Ammon's horn (tissue), 1 donor: ENCODE measurements at places on chromosomes 3 and 15.
A peak's percentile ranks its signal among the peaks of the same experiment; 100 is the strongest.

- no peak for DNase-seq
Observed at GRCh38 chr3:37321377-37321781, 147.0 kb upstream of the LRRFIP2 start.

GRCh38 chr15:87626860-87627259 is 629.7 kb downstream of the NTRK3 start:
- DNase-seq, result peak; percentile 16

DNA sequence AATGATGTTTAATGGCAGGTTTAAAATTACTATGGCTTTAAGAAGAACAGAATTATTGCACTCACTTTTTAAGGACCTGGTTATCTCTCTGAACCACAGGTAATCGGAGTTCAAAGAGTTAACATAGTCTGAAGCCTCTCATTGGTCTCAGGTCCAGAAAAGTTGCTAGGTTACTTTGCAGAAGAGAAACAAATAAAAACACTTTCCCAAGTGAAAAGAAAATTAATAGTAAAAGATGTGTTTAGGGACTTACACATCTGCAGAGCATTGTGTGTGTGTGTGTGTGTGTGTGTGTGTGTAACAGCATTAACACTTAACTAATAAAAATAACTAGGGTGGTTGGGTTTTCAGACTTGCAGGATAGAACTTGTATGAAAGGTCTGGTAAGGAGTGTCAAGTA is 1.0 kb downstream of the MASP1 start:
- no peak for DNase-seq

- DNase-seq, result peak; percentile 62
Observed at GRCh38 chr15:63818191-63818590, 15.6 kb downstream of the HERC1 start.

GRCh38 chr3:14410503-14411165 is 8.2 kb downstream of the SLC6A6 start:
- DNase-seq, result no peak

DNA sequence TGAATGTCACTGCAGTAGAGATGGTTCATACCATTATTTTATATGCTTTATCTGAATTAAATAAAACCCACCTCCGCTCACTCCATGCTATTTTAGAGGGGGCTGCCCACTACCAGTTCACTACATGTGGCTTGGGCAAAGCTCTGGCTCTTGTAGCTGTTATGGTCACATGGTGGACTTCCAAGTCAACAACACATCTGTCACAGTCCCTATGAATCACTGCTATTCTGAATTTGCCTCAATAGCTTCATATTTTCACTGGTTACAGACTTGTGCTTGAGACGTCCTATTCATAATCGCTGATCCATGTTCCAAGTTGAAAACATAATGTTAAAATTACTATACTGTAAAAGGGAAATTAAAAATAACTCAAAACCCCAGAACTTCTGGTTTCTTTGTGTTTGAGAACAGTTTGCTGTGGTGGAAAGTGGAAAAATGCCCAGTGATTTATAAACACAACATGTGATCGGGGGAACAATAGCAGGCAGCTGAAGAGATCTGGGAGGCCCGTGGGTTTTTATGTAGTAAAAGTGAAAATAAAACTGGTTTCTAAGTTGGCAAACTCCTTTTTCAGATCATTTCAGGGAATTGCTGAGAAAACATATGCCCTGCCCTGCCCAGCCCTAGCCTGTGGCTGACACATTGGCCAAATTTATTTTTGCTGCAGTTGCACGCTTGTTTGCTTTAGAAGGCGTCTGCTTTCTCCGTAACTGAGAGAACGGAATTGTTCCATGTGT is 128.8 kb upstream of the PRR23C start:
- peak; percentile 85 for DNase-seq

DNA sequence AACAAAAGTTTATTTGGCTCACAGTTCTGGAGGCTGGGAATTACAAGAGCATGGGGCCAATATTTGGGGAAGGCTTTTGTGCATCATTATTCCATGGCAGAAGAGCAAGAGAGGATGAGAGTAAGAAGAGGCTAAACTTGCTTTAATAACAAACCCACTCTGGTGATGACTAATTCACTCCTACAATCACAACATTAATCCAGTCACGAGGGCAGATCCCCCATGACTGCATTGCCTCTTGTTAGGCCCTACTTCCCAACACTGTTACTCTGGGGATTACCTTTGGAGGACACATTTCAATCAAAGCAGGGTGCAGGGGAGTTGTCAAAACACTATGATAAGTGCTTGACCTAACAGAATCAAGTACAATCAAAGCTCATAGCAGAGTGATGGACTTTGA is 181.7 kb downstream of the BBX start:
- no peak for DNase-seq

DNA sequence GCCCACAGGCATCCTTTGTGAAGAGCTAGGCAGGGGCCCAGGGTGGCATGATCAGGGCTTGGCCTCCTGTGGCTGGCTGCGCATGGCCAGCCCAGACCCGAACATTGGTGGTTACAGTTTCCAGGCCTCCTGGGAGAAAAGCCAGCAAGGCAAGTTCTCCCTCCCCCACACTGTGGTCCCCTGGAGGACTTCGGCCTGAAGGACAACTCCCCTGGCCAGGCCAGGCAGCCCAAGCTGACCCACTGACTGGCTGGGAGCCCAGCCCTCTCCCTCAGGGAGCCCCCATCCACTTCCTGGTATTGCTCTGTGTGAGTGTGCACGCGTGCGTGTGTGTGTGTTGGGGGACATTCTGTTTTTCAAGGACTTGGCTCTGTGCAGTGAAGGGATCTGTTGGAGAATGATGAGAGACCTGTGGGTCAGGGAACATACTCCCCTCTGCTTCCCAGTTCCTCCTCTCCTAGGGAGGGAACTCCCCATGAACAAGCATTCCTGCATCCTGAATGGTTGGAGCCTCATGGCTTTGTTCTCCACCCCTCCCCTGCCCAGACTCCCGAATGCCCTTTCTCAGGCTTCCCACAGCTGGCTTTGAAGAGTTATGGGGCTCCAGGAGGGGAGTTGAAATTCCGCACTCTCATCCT is 29.5 kb downstream of the CORO2B start:
- DNase-seq, result peak; percentile 75

GRCh38 chr15:33539825-33540573 is 229.2 kb downstream of the RYR3 start:
- DNase-seq, result no peak

- no peak for DNase-seq
Observed at GRCh38 chr3:16484216-16484615, 29.3 kb downstream of the RFTN1 start.

DNA sequence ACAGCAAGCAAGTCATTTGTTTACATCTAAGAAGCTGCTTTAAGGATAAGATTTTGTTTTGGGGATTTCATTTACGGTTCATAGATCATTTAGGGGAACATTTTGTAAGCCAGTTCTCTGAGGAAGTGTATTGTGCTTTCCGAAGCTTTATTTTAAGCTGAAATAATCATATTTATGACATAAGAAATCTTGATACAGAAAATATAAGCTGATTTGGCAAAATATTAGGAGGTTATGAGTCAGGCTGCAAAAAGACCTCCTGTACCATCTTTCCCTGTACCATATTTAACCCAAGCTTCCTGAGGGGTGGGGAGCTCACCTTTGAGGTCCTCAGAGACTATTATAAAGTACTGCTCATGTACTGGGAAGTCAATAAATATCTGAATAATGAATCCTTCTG is 8.1 kb upstream of the EIF4E3 start:
- DNase-seq, result no peak
